Ascending aorta (tissue), 2 donors: ENCODE measurements at places on chromosomes 2 and 18.
A peak's percentile ranks its signal among the peaks of the same experiment; 100 is the strongest.

- H3K4me3 ChIP-seq, result no peak overlapping the region
- no peak for DNase-seq
- H3K4me1 ChIP-seq, result no peaks in the 10 kb centered on the region
- H3K27me3 ChIP-seq, result no peaks in the 10 kb centered on the region
Measured at GRCh38 chr2:39246382-39246980, 2.7 kb upstream of the CDKL4 start.

GRCh38 chr2:101762451-101763171 is 65.1 kb downstream of the MAP4K4 start:
- H3K27ac ChIP-seq, result peak overlapping the region; percentile 72
- DNase-seq, result no peak
- no peaks in the 10 kb centered on the region for H3K27me3 ChIP-seq
- H3K36me3 ChIP-seq, result no peaks in the 10 kb centered on the region
- H3K4me1 ChIP-seq, result peaks cover 16% of the 10 kb centered on the region

DNA sequence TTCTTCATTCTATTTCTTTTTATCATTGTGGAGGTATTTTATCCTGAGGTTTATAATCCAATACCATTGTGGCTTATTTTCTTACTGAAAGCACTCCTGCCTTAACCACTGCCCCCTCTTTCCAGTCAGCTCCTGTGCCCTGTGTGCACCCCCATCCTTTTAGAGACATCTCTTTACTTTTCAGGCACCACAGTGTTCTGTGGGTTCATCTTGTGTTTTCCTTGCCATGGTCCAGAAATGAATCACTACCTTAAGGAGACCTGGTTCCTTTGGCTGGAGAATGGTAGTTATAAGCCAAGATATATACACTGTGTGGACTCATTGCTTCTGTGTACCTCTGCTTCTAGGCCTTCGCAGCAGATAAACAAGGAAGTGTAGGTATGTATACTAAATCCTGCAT is 278.3 kb downstream of the PTGR3 start:
- H3K27ac ChIP-seq, result no peak overlapping the region
- no peaks in the 10 kb centered on the region for H3K36me3 ChIP-seq
- no peak for DNase-seq
- no peaks in the 10 kb centered on the region for H3K27me3 ChIP-seq
- H3K4me3 ChIP-seq, result no peak overlapping the region

DNA sequence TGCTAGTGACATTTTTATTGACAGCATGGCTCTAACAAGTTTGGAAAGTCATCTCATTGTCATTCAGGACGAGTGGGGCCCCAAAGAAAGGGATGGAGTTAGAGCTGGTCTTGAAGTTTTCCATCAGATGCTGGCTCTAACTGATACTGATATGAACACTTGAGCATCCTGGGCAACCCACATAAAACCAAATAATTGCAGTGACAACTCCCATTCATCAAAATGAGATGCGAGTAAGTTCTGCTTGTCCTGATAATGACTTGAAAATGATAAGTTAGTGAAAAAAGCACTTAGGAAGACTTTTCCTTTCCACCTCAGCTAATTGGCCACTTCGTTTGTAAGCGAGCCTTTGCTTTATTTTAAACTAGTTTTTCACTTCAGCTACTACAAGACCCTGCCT is 147.6 kb downstream of the SP3 start:
- no peak overlapping the region for H3K27ac ChIP-seq
- H3K27me3 ChIP-seq, result no peaks in the 10 kb centered on the region
- no peaks in the 10 kb centered on the region for H3K4me1 ChIP-seq
- no peaks in the 10 kb centered on the region for H3K36me3 ChIP-seq
- DNase-seq, result no peak

- no peaks in the 10 kb centered on the region for H3K4me1 ChIP-seq
- no peak for DNase-seq
- H3K4me3 ChIP-seq, result no peak overlapping the region
- no peaks in the 10 kb centered on the region for H3K27me3 ChIP-seq
Measured at GRCh38 chr2:151908204-151908882, 80.1 kb upstream of the ARL5A start.

DNA sequence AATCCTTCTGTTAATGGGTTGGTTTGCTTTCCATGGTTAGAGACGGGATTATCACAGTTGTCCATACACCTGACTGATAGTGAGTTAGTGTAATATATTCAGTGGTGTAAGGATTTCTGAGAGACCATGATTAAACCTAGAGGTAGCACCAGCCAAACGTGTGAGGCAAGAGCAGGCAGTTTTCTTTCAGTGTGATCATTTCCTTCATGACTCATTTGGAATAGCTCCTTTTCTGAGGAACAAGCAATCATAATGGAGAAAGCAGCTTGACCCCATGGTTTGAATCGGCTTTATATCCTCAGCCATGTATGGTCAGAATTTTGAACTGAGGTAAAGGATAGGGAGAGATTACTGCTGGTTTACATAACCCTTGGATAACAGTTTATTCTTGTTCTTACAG is 2.9 kb downstream of the MXD1 start:
- peak; percentile 19 for DNase-seq
- H3K4me3 ChIP-seq, result peak overlapping the region; percentile 23
- peaks cover 21% of the 10 kb centered on the region for H3K36me3 ChIP-seq
- peak overlapping the region; percentile 76 for H3K27ac ChIP-seq
- H3K4me1 ChIP-seq, result no peaks in the 10 kb centered on the region
- H3K27me3 ChIP-seq, result no peaks in the 10 kb centered on the region

- H3K36me3 ChIP-seq, result no peaks in the 10 kb centered on the region
- no peak overlapping the region for H3K27ac ChIP-seq
- no peaks in the 10 kb centered on the region for H3K27me3 ChIP-seq
- no peak for DNase-seq
- no peak overlapping the region for H3K4me3 ChIP-seq
Measured at GRCh38 chr18:5865521-5865920, 29.8 kb downstream of the TMEM200C start.

DNA sequence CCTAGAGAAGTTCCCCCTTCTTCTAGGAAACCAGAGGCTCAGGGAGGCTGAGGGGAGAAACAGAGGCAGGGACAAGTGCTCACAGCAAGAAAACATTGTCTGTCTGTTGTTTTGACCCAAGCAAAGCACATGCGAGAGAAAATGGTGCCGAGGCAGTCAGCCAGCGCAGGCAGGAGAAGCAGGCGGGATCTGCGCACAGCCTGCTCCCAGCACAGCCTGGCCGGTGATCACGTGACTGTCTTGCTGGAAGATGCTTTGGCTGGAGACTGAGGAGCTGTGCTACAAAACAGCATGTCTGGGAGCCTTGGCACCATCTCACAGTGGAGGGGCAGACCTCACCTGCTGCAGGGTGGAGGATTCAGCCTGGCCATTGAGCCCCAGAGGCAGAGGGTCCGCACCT is 93.7 kb upstream of the MYCN start:
- H3K27ac ChIP-seq, result no peak overlapping the region

DNA sequence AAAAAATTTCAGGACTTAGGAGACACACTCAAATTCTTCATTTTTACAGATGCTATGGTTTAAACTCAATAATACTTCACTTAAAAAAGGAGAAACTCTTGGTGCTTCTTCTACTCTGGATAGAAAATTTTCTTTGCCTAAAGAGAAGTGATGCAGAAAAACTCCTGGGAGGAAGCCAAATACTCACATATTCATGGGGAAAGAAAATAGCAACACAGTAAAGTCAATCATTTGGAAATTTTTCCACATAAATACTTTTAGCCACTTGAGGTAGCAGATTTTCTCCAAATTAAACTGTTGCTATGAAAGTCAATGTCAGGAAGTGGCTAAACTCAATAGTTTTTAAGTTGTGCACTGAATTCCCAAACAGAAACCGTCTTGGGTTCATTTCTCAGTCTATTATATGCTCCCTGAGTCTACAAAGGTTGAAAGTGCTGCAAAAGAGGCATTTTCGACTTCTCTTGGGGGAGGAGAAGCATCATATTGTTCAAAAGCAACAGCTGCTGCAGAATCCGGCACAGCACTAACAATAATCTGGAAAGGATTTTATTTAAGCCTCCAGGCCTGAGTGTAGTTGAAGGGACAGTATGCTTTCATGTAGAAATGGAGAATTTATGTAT is 81.1 kb downstream of the UPP2 start:
- no peak for DNase-seq
- H3K27ac ChIP-seq, result no peak overlapping the region
- no peaks in the 10 kb centered on the region for H3K36me3 ChIP-seq
- no peaks in the 10 kb centered on the region for H3K4me1 ChIP-seq

DNA sequence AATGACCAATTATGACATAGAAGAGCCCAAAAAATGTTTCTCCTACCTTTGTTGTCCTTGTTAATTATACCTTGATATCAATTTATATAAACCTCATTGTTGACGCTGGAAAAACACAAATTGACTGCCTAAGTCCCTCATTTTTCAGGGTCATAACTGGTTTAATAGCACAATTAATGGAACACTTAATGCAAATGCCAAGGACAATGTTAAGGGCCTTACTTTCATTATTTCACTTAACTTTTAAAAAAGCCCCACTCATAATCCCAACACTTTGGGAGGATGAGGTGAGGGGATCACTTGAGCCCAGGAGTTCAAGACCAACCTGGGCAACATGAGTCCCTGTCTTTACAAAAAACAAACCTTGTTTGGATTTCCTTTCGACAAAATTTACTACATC is 3.5 kb upstream of the STPG4 start:
- H3K36me3 ChIP-seq, result peaks cover 33% of the 10 kb centered on the region
- H3K27ac ChIP-seq, result no peak overlapping the region
- H3K27me3 ChIP-seq, result no peaks in the 10 kb centered on the region
- no peak overlapping the region for H3K4me3 ChIP-seq

GRCh38 chr2:72150157-72150860 is 2.6 kb upstream of the CYP26B1 start:
- H3K27ac ChIP-seq, result no peak overlapping the region
- no peak for DNase-seq
- H3K36me3 ChIP-seq, result no peaks in the 10 kb centered on the region
- no peaks in the 10 kb centered on the region for H3K27me3 ChIP-seq
- peaks cover 11% of the 10 kb centered on the region for H3K4me1 ChIP-seq
- peak overlapping the region; percentile 52 for H3K4me3 ChIP-seq

- peaks cover 13% of the 10 kb centered on the region for H3K4me1 ChIP-seq
- no peaks in the 10 kb centered on the region for H3K36me3 ChIP-seq
- H3K27me3 ChIP-seq, result no peaks in the 10 kb centered on the region
- H3K4me3 ChIP-seq, result no peak overlapping the region
Measured at GRCh38 chr2:20352581-20353216, 2.1 kb upstream of the PUM2 start.

DNA sequence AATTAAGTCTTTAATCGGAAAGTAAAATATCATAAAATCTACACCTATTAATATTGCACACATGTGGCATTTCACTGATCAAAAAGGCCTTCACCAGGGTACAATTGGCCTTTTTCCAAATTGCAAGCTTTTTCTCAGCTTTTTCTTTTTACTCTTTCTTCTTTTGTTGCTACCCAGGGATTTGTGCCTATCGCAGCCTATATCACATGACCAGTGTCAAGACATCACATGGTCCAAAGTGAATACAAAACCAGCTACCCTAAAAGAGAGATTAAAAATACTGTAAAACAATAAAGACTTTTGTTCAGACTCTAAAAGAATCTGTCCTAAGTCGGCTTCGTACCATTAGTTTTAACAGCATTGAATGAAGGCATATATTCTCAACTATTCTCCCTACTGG is 15.0 kb upstream of the OTX1 start:
- DNase-seq, result no peak
- no peaks in the 10 kb centered on the region for H3K36me3 ChIP-seq
- H3K4me1 ChIP-seq, result no peaks in the 10 kb centered on the region
- no peak overlapping the region for H3K4me3 ChIP-seq
- no peak overlapping the region for H3K27ac ChIP-seq
- H3K27me3 ChIP-seq, result no peaks in the 10 kb centered on the region

GRCh38 chr18:50099725-50100407 is 95.1 kb downstream of the MYO5B start:
- H3K4me1 ChIP-seq, result peaks cover 6% of the 10 kb centered on the region
- no peaks in the 10 kb centered on the region for H3K36me3 ChIP-seq
- peak overlapping the region; percentile 1 for H3K27ac ChIP-seq
- H3K27me3 ChIP-seq, result no peaks in the 10 kb centered on the region
- no peak overlapping the region for H3K4me3 ChIP-seq
- DNase-seq, result no peak

DNA sequence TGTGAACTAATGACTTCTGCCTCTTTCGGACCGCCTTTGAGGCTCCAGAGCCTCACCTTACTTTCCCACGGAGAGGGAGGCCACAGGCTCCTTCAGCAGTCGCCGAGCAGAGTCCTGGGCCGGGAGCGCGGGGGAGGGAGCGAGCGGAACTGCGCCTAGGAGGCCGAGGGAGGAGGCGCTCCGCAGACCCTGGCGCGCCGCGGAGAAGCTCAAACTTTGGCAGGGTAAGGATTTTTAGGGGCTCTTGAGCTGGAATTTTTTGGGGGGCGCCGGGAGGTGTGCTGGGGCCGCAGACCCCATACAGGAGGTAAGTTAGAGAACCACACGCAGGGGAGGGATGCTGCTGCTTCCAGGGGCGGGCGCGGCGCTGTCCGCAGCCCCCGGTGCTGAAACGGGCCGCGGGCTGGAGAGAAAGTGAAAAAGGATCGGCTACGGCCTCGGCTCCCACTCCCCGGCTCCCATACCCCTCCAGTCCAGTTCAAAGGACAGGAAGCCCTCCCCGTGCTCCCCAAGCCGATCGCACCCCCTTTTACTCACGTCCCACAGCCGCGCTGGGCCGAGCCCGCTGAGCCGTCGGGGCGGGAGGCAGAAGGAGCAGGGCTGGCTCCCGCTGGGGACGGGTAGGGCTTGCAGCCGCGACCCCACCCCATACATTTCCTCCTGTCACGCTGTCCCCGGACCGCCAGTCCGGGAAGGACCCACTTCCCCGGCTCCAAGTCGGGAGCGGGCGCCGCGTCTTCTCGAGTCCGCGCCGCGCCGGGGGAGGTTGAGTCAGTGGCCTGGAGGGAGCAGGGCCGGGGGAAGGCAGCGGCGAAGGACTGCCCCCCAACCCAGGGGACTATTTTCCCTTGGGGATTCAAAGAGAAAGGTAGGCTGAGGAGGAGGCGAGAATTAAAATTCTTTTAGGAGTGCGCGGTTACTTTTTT is at the start of gene CNGA3:
Gene CNGA3, plus strand, starts transcription at position 146 of the 926 bp plus-strand sequence. CDS start 23,520 bp downstream, outside the sequence.
- H3K27ac ChIP-seq, result no peak within 1 kb of the TSS
- DNase-seq, result no peak
- H3K4me3 ChIP-seq, result peak within 1 kb of the TSS; percentile 17

GRCh38 chr18:76684265-76684664 is 138.1 kb upstream of the ZNF236 start:
- no peak for DNase-seq
- no peak overlapping the region for H3K4me3 ChIP-seq
- H3K36me3 ChIP-seq, result no peaks in the 10 kb centered on the region
- no peaks in the 10 kb centered on the region for H3K27me3 ChIP-seq
- no peaks in the 10 kb centered on the region for H3K4me1 ChIP-seq
- H3K27ac ChIP-seq, result no peak overlapping the region

GRCh38 chr2:2667690-2668089 is 336.6 kb upstream of the MYT1L start:
- H3K27me3 ChIP-seq, result no peaks in the 10 kb centered on the region
- no peaks in the 10 kb centered on the region for H3K36me3 ChIP-seq
- H3K4me1 ChIP-seq, result no peaks in the 10 kb centered on the region

DNA sequence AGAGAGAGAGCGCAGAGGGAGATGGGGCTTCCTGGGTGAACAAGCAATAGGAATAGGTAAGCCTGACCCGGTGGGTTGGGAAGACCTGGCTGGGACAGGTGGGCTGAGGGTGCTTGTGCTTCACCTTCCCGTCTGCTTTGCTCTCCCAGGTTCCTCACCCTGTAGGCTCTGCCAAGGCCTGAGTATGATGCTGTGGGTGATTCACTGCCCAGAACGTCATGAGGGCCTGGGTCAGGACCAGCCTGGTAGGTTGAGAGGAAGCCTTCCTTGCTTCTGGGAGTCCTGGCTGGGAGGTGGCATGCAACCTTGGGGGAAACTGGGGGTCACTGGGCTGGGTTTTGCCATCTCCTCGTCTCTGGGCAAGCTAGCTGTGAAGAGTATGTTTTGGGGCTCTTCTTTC is 220.2 kb upstream of the APCDD1 start:
- no peak overlapping the region for H3K27ac ChIP-seq
- no peak overlapping the region for H3K4me3 ChIP-seq
- DNase-seq, result no peak
- H3K4me1 ChIP-seq, result peaks cover 6% of the 10 kb centered on the region
